ENCODE measurements at places on chromosomes 3 and 15.

DNA sequence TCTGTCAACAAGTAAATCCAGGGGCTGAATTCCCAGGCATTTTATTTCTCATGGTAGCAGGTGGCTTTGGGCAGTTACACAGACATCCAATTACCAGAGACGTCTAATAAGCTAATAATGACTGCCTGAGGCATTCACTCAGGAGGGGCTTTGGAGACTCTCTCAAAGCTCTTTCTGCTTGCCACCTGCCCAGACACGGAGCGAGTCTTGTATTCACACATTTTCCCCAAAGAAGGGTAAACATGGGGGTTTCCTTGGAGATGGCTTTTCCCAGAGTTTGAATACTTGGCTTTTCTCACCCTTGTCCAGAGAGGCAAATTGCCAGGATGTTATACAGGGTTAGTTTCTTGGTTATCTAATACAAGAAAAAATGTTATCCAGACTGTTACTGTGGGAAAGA, 132.6 kb downstream of the DIPK2A start:
- DNase-seq = no peak

DNA sequence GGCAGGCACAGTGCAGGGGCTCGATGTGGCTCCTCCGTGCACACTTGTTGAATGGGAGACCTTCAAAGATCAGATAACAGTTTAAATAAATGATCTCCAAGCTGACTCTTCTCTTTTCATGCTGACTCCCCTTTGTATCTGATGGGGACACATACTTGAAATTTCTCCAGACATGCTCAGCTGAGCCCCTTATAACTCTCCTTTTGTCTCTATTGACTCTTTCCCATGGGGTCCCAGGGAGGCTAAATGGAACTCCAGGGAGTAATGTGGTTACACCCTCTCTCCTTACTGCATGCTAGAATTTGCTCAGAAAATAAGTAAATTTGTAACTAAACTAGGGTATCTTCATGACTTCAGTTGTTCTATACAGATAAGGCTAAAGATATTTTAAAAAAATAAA, 48.2 kb upstream of the TM4SF4 start:
- DNase-seq = no peak

GRCh38 chr15:80201256-80202015, 48.6 kb downstream of the FAH start:
- no peak for DNase-seq

DNA sequence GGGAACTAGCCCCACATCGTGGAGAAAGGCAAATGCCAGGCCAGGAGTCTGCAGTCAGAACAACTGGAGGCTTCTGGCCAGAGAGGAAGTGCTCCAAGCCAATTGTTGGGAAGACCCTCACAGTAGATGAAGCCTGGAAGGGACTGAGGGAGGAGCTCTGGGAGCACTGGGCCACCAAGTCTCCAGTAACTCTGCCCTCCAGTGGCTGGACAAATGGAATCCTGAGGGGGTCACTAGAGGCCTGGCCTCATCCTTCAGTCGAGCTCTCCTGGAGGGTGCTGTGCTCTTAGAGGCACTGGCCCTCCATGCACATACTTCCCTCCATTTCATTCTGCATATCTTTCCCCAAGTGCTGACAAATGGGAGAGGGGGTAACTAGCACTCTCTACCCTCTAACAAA, 103.0 kb downstream of the MYLK start:
- DNase-seq = no peak

- DNase-seq = no peak
These were observed 12.4 kb upstream of the MELTF start for GRCh38 chr3:197041875-197042488.

DNA sequence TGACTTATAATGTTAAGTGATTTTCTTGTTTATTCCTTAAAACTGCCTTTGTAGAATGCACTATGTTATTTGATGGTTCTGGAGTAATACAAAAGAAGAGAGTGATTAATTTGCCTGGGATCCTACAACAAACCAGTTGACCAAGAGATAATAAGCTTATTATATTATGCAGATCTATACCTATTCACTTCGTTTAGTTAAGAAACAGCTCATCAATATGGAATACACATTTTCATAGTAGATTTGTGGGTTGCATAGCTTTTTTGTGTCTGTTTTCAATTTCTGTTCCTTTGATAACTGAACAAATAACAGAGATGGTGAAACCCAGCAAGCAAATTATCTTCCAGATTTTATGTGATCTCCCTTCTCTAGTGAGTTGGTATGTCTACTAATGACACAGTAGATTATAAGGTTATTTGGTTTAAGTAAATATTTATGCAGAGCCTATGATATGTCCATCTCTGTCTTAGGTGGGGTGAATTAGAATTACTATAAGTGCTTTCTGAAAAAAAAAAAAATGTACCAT, 443.3 kb upstream of the TPRG1 start:
- no peak for DNase-seq

- DNase-seq = peak; percentile 37
These were observed 154.0 kb upstream of the THBS1 start for GRCh38 chr15:39426552-39427532.

All from CD4-positive, alpha-beta T cell (primary cell).